Right kidney (tissue), 9 donors: ENCODE measurements at places on chromosomes 6 and 20.
A peak's percentile ranks its signal among the peaks of the same experiment; 100 is the strongest.

DNA sequence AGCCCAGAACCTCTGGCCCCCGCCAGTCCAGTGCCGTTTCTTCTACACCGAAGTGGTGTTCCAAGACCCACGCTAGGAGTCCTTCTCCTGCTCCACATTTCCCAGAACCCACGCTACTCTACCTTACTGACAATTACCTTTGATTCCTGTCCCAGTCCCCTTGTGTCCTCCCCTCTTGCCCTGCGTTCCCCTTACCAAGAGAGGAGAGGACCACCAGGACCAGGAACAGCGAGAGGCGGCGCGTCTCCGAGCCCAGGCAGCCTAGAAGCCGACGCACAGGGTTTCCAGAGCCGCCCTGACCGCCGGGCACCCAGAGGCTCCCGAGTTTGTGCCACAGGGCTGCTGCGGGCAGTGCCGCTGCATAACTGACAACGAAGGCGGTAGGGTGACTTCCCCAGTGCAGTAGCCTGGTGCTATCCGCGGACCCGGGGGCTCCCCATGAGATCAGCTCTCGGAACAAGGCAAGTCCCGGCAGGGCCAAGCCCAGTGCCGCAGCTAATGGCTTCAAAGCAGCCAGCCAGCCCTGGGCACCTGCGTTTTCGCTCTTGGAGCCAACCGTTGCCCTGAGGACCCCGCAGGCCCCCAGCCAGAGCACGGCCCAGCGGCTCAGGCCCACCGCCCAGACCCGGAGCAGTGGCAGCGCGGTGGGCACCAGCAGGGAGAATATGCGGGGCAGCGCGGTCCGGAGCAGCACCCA is 512 bp downstream of the TAP1 start:
- no peak for DNase-seq

DNA sequence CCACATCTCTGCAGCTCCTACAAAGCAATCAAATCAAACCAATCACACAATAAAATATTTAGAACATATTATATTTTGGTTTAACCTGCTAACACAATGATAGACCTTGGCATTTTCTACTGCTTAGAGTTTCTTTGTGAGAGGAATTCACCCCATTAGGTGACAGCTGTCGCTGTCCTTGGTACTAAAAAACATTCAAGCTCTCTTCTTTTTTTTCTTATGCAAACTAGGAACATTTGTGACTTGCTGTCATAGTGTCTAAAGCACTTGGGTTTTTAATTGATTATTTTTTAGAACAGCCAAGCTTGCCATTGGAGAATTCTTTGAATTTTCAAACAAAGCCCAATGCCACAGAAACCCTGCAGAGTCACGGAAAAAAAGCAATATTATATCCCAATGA is 46.4 kb downstream of the CNR1 start:
- DNase-seq, result no peak

- no peak for DNase-seq
Measured at GRCh38 chr20:57088436-57088835, 178.0 kb downstream of the BMP7 start.

- no peak for DNase-seq
Measured at GRCh38 chr6:155384321-155384952, 70.2 kb upstream of the TFB1M start.

- DNase-seq, result no peak
Measured at GRCh38 chr20:34189572-34190163, 51.6 kb upstream of the ASIP start.

DNA sequence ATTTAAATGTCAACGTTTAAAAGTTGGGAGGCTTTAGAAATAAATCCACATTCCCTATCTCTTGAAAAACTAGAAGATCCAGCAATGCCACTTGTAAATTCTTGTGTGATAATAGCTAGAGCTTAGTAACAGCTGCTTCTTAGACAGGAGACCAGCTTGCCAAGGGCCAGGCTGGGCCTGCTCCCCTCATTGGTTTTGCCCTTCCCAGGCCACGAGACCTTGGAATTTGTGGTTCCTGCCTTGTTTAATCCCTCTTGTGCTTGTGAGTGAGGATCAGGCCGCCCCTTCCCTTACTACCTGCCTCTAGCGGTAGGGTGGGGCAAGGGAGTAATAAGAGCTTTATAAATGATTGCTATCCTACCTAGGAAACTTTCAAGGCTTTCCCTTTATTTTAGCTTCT is 363.5 kb downstream of the SYNE1 start:
- DNase-seq, result no peak

- no peak for DNase-seq
Measured at GRCh38 chr6:119960456-119960855, 610.9 kb upstream of the MAN1A1 start.

DNA sequence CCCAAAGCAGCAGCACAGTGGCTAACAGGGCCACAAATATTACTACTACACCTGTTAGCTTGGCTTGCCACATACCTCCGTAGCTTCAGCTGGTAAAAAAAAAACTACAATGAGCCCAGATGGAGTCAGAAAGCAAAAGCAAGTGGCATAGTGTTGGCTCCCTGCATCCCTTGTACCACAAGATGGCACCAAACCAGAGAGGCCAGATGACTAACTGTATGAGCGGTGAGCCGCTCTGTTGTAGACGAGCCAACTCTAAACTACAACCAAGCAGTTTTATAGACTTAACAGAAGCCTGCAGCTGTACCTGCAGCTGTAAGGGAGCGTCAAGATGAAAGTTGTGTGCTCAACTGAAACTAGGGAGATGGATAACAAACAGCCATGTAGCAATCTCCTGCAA is 84.5 kb upstream of the MCHR2 start:
- no peak for DNase-seq

DNA sequence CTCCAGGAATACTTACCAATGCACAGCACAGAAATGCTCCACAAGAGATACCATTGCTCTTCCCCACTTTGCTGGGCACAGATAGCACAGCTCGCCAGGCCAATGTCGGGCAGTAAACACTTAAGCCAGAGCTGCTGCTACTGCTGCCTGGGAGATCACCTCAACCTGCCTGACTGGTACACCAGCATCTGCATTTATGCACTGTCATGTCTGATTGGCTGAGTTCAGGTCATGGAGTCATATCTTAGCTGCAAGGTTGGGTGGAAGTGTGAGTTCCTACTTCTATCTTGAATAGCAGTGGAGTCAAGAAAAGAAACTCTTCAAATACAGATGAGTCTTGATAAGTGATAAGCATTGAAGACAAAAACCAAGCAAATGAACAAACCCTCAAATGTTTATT is 10.9 kb upstream of the ADGRF4 start:
- DNase-seq, result no peak

DNA sequence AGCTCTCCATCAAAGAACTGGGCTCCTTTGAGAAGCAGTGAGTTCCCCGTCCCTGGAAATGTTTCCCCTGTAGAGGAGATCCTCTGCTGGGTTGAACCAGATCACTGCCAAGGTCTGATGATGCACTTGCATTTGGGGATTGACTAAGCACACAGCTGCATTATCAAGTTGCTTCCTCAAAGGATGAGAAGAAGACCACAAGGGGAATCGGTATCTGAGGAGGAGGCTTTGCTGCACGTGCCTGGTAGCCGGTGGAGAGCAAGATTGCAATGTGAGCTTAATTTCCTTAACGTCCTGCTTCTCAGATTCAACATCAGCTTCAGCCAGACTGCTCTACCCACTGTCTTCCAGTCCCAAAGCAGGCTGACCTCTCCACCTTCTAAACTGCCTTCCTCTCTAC is 128.8 kb upstream of the STMND1 start:
- DNase-seq, result no peak

DNA sequence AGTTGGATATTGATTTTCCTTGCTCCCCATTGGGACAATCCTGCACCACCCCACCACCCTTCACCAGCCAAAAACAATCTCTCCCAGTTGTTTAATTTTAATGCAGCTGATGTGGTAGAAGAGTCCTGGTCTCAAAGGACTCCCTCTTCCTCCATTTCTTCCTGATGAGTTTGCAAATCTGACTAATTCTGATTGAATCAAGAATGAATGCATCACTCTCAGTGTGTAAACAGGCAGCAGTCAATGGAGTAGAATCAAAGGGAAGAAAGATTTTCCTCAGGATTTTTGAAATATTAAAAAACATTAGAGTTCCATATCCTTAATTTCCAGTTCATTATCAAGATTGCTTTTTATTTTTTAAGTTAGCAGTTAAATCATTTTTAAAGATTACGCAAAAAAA is 54.0 kb downstream of the PLG start:
- DNase-seq, result no peak

- no peak for DNase-seq
Measured at GRCh38 chr6:144647406-144647964, 362.4 kb downstream of the UTRN start.

GRCh38 chr6:20564269-20564668 is 30.0 kb downstream of the CDKAL1 start:
- DNase-seq, result no peak

GRCh38 chr6:43741829-43742228 is 28.2 kb upstream of the VEGFA start:
- DNase-seq, result no peak

- DNase-seq, result no peak
Measured at GRCh38 chr6:5113096-5113495, 28.0 kb downstream of the PPP1R3G start.

- DNase-seq, result no peak
Measured at GRCh38 chr6:46502486-46503119, 11.4 kb upstream of the RCAN2 start.

DNA sequence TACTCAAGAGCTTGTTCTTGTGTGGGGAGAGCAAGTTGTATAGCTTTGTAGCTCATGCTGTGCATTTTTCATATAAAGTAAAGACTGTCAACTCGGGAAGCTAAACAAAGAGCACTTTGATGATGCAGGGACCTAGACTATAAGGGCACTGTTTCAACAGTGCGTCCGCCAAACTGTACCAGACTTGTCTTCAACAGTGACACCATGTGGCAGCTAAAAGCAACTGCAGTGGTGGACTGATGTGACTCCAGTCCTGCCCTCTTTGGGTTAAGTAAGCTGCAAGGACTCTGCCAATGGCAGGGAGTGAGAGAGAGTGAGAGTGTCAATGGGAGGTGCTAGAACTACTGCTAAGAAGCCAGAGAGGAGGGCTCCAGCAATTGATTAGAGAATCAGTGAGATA is 48.1 kb upstream of the MC3R start:
- DNase-seq, result no peak

DNA sequence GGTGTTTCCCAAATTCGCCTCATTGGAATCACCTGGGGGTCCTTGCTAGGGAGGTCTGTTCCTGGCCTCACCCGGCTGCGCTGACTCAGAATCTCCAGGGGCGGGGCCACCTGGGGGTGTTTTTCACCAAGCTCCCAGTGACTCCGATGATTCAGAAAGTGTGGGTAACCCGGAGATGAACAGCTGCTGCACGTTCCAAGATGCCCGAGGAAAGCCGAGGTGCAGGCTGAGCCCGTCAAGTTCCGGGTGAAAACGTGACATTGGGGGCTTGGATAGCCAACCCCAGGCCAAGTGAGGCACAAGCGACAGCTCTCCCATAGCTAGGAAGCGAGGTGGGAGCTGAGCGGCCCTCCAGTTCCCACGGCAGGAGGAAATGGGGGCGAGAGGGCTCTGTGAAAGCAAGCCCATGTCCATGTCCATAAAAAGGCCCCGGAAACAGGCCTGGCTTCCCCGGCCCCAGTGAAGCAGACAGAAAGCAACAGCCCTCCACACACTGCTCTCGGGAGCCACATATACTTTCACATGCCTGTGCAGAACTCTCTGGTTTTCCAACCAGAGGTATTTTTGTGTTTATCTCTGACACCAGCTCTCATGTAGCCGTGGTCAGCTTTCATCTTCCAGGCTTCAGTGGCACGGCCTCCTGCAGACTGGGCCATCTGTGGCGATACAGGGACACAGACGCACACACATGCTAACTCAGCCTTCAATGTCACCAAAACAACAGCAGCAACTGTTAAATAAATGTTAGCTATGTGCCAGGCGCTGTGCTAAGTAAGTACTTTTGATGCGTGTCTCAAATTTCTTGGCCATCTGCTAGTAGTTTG is 90.7 kb upstream of the CCDC28A start:
- no peak for DNase-seq

- no peak for DNase-seq
Measured at GRCh38 chr20:61050336-61050890, 201.6 kb upstream of the CDH4 start.

- no peak for DNase-seq
Measured at GRCh38 chr20:37131486-37131885, 35.7 kb upstream of the RBL1 start.

DNA sequence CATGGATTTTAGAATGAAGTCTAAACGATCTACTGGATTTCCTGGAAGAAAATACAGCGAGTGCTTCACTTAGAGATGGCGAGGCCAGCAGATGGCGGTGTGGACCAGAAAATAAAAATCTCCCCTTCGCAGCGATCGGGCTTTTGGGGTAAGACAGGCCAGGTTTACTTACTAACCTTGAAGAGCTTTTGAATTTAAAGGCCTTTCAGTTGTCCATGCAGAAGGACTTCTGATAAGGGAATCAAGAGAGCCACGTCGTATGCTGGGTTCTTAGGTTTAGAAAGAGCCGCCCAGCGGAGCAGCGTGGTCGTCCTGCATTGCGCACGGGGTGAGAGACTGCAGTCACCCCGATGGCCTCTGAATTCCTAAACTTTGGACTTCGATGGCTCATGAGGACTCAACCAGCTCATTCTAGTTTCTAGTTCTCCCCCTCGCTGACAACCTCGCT is 125.2 kb upstream of the RALGAPA2 start:
- DNase-seq, result peak; percentile 57

DNA sequence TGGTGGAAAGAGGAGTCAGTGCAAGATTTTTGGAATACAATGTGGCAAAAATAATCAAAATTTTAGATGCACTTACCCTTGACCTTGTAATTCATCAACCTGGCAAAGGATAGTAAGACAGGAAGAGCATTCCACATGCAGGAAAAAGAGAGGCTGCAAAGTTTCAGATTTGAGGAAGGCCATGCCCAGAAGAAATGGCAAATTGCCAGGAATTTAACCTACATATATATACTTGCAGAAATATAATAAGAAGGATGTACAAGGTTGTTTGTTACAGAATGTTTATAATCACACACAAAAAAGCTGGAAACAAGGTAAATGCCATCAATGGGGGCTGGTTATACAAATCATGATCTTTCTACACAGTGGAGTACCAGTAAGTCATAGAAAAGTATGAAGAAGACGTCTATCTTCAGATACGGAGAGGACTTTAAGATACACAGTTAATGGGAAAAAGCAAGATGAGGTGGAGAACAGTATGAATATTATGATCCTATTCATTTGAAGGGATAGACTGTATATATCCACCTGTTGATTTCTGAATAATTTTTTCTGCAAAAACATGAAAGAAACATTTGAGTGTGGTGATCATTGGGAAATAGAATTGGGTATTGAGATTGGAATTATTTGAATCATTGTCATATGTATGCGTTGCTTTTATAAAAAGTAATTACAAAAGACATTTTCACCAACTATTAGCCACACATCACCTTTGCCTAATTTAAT is 253.8 kb downstream of the TBC1D7 start:
- DNase-seq, result no peak

- no peak for DNase-seq
Measured at GRCh38 chr20:50577175-50578018, 67.2 kb downstream of the PTPN1 start.

DNA sequence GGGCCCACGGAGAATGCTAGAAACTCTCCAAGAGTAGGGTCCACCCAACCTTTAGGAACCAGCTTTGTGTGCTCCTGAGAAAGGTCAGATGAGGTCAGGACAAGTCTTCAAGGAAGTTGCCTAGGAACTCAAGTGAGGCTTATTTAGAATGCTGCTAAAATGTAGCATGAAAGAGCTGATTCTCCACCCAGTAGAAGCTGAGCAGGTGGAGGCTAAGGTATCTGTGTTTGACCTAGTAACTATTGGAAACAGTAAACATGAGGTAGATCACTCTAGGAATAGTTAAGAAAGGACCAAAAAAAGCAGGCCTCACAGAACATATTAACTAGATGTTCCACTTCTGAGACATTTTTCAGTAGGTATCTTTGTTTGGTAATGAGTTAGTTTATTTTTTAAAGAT is 13.9 kb downstream of the CEP43 start:
- no peak for DNase-seq

- DNase-seq, result no peak
Measured at GRCh38 chr6:121967631-121968030, 431.8 kb upstream of the HSF2 start.
